ENCODE measurements at places on chromosomes 6 and 20.

DNA sequence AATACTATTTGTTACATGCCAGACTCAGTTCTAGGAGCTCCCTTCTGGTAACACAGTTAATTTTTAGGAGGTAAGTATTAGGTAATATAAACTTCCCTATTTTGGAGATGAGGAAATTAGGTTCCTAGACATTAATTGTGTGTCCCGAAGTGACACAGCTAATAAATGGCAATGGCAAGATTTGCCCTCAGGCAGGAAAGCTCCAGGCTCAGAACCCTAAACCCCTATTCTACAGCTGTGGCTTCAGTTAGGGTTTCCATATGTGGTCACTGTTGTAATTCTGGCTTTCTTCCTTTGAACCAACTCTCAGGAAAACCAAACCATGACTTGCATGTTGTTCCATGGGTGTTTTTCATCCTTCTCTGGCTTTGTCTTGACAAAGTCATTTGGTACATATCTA is 188.2 kb downstream of the PLCB1 start:
- ATAC-seq: no peak

DNA sequence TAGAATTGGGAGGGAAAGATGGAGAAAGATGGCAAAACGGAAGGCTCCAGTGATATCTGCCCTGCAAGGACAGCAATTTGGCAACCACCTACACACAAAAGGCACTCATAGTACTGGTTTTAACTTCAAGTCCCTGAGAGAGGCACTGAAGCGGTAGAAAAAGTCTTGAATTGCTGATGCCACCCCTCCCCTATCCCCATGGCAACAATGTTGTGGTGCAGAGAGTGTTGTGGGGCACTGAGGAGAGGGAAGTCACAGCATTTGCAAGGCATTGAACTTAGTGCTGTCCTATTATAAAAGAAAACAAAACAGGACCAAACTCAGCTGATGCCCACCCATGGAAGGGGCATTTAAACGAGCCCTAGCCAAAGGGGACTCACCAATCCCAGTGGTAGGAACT is 343.7 kb downstream of the HAO1 start:
- ATAC-seq: no peak

GRCh38 chr6:150770637-150771036 is 94.9 kb upstream of the MTHFD1L start:
- no peak for ATAC-seq

DNA sequence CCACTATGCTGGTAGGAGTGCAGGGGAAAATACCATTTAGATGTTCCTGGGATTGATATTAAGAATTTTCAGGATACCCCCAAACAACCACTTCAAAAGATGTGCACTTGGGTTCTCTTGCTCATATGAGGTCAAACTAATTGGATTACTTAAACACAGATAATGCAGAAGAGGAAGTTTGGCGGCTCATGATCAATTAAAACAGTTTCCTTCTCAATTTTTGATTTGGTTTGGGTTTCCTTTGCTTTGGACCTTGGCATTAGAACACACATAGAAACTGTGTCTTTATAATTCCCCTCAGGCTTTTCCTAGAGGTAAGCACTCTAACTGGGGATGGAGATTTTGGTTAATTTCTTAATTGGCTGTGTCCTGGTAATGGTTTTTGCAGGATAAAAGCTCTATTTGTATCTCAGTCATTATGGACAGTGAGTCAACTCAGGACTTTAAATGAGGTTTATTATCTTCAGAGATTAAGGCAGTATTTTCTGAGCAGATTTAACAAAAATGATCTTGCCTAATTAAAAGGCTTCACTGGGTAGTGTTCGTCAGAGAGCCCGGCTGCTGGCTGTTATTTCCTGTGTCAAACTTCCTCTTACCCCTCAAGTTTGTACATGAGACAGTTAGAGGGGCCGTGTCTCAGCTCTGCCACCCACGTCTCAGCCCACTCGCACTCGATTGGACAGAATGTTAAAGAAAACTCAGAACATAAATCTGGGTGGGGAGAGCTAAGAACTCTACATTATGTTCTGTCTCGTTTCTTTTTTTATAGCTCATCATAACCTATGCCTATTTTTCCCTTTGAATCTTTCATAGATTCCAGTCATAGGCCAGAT is 50.3 kb upstream of the PREP start:
- ATAC-seq: no peak

- ATAC-seq: no peak
Measured at GRCh38 chr6:33693186-33694105, 18.1 kb downstream of the UQCC2 start.

GRCh38 chr20:25340380-25340779 is 50.3 kb downstream of the ABHD12 start:
- no peak for ATAC-seq

- ATAC-seq: no peak
Measured at GRCh38 chr6:72642435-72642834, 20.6 kb downstream of the KCNQ5 start.

- no peak for ATAC-seq
Measured at GRCh38 chr6:163333038-163333437, 81.5 kb upstream of the QKI start.

DNA sequence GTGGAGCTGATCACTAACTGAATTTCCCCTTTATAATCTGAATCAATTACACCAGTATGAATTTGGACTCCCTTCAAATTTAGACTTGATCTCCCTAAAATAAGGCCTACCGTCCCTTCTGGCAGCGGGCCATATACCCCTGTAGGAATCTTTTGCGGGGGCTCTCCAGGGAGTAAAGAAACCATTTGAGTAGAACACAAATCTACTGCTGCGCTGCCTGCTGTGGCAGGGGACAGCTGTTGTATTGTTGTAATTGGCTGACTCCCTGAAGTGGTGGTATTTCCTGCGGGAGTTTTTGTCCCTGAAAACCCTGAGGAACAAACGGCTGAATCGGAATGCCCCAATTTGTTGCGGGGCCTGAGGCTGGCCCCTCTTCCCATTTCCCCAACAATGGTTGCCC is 16.0 kb upstream of the PTCRA start:
- no peak for ATAC-seq

- ATAC-seq: no peak
Measured at GRCh38 chr6:44306710-44307109, 6.4 kb downstream of the AARS2 start.

GRCh38 chr6:56640374-56640773 is 2.3 kb downstream of the DST start:
- ATAC-seq: no peak

DNA sequence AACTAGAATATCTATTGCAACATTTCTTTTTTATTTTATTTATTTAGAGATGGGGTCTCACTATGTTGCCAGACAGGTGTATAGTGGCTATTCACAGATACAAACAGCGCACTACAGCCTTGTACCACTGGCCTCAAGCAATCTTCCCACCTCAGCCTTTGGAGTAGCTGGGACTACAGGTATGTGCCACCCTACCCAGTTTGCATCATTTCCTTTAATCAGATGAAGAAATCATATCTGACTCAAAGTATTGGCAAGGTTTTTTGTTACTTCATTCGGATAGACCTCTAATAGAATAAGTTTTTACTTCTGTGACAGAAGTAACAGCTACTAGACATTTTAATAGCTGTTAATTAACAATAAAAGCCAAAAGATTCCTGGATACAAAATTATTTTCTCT is 153.9 kb downstream of the CDK19 start:
- no peak for ATAC-seq

- peak; percentile 82 for ATAC-seq
Measured at GRCh38 chr6:142885182-142885867, 59.7 kb downstream of the HIVEP2 start.

- ATAC-seq: no peak
Measured at GRCh38 chr6:119643876-119644275, 294.3 kb upstream of the MAN1A1 start.

GRCh38 chr6:31351033-31351380 is 6.0 kb downstream of the HLA-B start:
- no peak for ATAC-seq

DNA sequence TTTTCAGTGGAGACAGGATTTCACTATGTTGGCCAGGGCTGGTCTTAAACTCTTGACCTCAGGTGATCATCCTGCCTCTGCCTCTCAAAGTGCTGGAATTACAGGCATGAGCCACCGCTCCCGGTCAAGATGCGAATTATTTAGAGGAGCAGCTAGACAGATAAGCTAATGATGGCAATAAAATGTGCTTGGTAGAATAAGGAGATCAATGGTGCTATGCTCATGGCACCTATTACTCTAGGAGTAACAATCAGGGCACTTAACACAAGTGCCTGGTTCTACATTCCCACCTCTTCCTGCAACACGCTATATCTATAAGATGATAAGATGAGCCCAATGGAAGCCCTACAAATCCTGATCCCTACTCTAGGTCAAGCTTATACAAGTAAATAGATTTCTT is 61.4 kb upstream of the LOC128125822 start:
- ATAC-seq: no peak

- ATAC-seq: no peak
Measured at GRCh38 chr20:22815603-22816315, 219.4 kb upstream of the SSTR4 start.

DNA sequence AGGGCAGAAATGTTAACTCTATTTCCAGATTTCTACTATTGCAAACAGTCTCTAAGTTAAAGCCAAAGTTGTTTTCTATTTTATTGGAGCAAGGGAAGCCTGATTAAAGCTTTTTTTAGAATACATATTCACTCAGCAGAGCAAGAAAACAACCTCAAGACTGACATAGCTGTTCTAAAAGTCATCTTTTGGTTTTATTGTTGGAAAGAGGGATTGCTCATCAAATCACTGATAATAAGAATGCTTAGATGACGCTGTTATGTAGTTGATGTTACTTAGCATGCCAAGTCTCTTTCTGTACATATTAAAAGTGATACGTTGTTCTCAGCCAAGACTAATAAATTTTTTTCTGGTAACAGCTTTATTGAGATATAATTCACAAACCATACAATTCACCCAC is 172.6 kb upstream of the LAMA2 start:
- no peak for ATAC-seq

- ATAC-seq: no peak
Measured at GRCh38 chr6:29720863-29721262, 2.4 kb upstream of the HLA-F start.

DNA sequence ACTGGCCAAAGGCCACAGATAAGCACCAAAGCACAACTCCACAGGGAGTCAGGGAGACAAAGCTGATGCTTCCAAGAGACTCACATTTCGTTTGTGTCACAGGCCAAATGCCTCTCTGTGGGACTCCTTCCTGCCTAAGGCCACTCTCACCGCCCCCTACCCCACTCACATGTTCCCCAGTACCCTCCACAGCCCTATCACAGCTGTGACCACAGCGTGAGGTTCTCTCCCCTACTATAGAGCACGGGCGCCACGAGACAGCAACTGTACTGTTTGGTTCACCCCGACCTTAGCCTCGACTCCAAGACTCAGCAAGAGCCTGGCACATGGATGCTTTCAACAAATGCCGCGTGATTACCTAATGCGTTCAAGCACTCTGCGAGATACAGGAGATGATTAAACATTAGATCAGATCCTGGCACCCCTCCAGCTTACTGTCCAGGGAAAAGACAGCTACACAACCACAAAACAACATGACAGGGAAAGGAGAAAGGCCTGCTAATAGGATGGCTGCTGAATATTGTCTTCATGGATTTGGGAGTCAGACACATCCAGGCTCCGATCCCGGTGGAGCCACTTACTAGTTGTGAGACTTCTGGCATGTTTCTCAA is 105.5 kb downstream of the AGPAT4 start:
- ATAC-seq: peak; percentile 68

GRCh38 chr20:61875221-61875885 is 190.3 kb downstream of the TAF4 start:
- ATAC-seq: no peak

- ATAC-seq: no peak
Measured at GRCh38 chr20:62519826-62520225, 44.0 kb upstream of the GATA5 start.

- ATAC-seq: no peak
Measured at GRCh38 chr20:41274152-41274551, 43.4 kb downstream of the ZHX3 start.

- ATAC-seq: no peak
Measured at GRCh38 chr6:157845493-157846259, 22.6 kb downstream of the SNX9 start.

DNA sequence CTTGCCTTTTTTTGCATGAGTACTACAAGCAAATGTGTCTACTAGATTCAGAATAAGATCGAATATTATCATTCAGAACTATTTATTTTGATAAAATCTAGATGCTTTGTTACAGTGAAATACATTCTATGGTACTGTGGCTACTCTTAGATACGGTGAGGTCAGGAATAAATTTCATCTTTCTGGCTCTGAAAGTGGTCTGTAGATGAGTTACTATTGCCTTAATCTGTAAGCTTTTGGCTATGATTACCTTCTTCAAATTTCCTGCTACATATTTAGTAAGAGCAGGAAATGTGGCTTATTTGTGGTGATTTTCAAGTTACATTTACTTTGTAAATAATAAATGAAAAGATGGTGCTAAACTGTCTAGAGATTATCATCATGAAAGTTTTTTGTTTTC is 50.0 kb downstream of the SCAF8 start:
- no peak for ATAC-seq

- ATAC-seq: no peak
Measured at GRCh38 chr6:111620169-111620568, 14.5 kb upstream of the TRAF3IP2 start.

DNA sequence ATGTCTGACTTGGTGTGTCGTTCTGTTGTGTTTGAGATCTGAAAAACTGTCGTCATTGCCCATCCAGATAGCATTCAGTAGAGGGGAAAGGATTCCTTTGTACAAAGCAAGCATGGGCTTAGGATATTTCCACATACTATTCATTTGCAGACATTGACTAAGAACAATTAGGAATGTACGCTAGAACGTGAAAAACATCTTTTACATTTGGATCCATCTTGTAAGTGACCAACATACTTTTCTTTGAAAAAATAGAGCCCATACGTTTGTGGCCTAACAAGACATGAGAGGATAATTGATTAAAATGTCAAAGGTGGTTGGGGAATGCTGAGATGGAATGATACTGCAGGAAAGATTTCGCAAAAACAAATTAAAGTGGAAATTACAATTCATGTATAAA is 225.8 kb upstream of the QKI start:
- ATAC-seq: no peak

DNA sequence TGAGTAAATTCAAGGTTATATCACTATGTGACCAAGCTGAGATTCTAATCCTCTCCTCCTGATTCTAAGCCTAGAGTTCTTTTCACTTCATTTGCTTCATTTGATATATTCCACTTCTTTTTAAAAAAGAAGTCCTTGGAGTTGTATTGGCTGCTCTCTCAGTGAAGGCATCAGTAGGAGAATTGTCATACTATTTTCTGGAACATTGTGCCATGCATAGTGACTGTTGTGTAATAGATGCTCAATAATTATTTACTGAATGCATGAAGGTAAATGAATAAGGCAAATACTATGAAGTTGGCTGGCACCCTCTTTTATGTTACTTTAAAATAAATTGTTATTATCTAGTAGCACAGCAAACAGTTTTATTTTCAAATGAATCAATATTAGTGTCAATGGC is 189.4 kb downstream of the MTFR2 start:
- no peak for ATAC-seq

DNA sequence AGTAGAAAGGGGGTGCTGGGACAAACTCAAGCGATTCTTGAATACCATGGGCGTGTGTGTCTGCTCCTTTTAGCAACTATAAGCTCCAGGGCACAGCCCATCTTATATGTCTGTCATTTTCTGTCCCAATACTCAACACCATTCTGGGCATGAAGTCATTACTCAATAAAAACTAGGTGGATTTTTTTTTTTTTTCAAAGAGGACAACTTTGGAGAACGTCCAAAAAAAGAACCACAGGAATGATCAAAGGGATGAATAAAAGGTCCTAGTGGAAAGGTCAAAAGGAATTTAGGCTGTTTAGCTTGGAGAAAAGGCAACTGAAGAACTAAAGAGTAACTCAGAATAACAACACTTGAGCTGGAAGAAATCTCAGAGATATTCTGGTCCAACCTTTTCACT is 24.4 kb downstream of the UQCC1 start:
- no peak for ATAC-seq

Measured in gastroesophageal sphincter (tissue), 4 donors.